Activated CD8-positive, alpha-beta T cell treated with anti-CD3 and anti-CD28 coated beads, Interleukin-2, amount 10 ng/mL, durations not matched to agents 7 days and 5 days (primary cell): ENCODE measurements at places on chromosomes 12 and 14.

GRCh38 chr12:93223440-93224426 is 154.0 kb upstream of the NUDT4 start:
- no peak overlapping the region for H3K27ac ChIP-seq
- H3K4me1 ChIP-seq: no peaks in the 10 kb centered on the region
- peaks cover 2% of the 10 kb centered on the region for H3K27me3 ChIP-seq

DNA sequence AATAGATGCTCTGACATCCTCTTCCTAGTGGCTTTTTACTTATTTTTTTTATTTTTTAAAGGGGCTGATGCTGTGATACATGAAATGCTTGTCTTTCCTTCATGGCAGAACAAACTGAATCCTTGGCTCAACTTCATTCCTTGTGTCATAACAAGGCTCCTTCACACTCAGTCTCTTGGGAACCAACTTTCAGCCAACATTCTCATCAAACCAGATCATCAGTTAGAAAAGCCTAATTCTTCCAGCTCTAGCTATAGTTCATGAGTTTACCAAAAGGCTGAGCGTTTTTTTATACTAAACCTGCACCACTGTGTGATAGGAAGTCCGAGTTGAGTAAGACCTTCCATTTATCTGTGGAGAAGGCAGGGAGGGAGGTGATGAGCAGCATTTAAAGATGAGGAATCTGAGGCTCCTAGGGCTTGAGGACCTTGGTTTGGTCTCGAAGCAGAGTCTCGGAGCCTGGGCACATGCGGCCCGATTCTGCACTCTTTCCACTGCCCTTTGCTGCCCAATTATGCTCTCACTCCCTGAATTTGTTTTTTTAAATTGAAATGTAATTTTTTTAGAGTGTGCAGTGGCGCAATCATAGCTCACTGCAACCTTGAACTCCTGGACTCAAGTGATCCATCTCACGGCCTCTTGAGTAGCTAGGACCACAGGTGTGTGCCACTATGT is 8.2 kb downstream of the GPRC5D start:
- no peaks in the 10 kb centered on the region for H3K36me3 ChIP-seq
- DNase-seq: no peak
- no peaks in the 10 kb centered on the region for H3K4me1 ChIP-seq
- peaks cover 7% of the 10 kb centered on the region for H3K27me3 ChIP-seq
- H3K4me3 ChIP-seq: no peak overlapping the region

DNA sequence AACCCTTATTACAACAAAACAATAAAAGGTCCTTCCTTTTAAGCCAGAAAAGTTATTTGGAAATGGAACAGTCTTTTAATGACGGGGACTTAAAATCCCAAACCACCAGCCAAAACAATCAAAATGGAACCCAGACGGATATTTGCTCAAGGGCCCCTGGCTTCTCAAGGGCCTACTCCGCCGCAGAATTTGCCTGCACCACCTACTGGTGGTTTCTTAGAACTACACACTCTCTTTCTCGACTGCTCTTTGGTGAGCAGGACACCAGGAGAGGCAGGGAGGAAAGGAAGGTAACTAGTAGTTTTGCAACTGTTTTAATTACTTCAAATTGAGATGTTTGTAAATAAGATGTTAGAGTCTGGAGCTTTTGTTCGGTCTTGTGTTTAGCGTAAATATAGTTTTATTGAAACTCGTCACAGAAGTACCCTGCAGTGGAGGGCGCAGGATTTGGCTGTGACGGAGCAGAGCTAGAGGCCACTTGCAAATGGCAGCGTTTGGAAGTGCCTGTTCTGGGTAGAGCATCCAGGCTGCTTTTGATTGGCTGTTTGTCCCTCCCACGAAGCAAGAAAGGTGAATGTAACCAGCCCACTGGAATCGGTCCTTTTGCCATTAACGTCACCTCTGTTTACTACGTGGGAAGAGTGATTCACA is 238.5 kb downstream of the CACNA1C start:
- H3K4me1 ChIP-seq: peaks cover 8% of the 10 kb centered on the region
- peaks cover 8% of the 10 kb centered on the region for H3K27me3 ChIP-seq
- DNase-seq: peak; percentile 51
- H3K4me3 ChIP-seq: no peak overlapping the region

GRCh38 chr12:104520242-104520900 is 63.6 kb downstream of the CHST11 start:
- H3K36me3 ChIP-seq: peaks cover 37% of the 10 kb centered on the region
- no peaks in the 10 kb centered on the region for H3K27me3 ChIP-seq
- no peak overlapping the region for H3K4me3 ChIP-seq
- H3K4me1 ChIP-seq: peaks cover 95% of the 10 kb centered on the region
- H3K27ac ChIP-seq: no peak overlapping the region
- no peak for DNase-seq

GRCh38 chr12:108021949-108022522 is 107.1 kb upstream of the WSCD2 start:
- H3K27me3 ChIP-seq: peaks cover 2% of the 10 kb centered on the region
- no peak overlapping the region for H3K27ac ChIP-seq
- DNase-seq: no peak
- no peaks in the 10 kb centered on the region for H3K36me3 ChIP-seq
- H3K4me1 ChIP-seq: no peaks in the 10 kb centered on the region

DNA sequence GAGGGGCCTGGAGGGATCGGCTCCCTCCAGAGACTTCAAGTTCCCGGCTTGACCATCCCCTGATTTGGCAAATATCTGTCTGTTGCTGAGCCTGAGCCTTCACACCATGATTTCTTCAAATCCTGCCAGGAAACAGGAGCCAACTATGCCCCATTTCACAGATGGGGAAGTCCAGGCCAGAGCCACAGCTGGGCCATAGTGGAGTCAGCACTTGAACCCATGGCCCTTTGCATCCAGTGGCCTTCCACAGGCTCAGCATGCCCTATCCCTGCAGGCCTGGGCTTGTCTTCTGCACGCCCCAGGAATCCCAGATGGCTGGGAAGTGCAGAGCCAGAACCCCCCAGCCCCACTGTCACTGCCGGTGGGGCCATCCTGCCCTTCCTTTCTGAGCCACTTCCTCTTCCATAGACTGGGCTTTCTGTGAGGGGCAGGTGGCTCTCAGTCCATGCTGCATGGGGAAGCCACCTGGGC is 44.9 kb downstream of the CYP46A1 start:
- no peaks in the 10 kb centered on the region for H3K36me3 ChIP-seq
- H3K4me1 ChIP-seq: no peaks in the 10 kb centered on the region
- no peak overlapping the region for H3K4me3 ChIP-seq
- peaks cover 21% of the 10 kb centered on the region for H3K27me3 ChIP-seq
- no peak overlapping the region for H3K27ac ChIP-seq
- DNase-seq: no peak

- peaks cover 16% of the 10 kb centered on the region for H3K27me3 ChIP-seq
- H3K36me3 ChIP-seq: no peaks in the 10 kb centered on the region
- no peaks in the 10 kb centered on the region for H3K4me1 ChIP-seq
- H3K4me3 ChIP-seq: no peak overlapping the region
These were observed 9.4 kb downstream of the ART4 start for GRCh38 chr12:14833952-14834351.

DNA sequence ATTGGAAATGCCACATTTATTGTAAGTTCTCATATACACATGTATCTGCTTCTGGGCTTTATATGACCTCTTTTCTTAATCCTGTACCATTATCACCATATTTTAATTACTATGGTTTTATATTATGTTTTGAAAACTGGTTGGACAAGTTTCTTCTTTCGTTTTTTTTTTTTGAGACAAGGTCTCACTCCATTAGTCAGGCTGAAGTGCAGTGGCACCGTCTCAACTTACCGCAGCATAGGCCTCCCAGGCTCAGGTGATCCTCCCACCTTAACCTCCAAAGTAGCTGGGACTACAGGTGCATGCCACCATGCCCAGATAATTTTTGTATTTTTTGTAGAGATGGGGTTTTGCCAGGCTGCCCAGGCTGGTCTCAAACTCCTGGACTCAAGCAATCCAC is 44.6 kb downstream of the GALNT4 start:
- H3K27me3 ChIP-seq: no peaks in the 10 kb centered on the region
- peaks cover 36% of the 10 kb centered on the region for H3K36me3 ChIP-seq
- H3K4me1 ChIP-seq: peaks cover 22% of the 10 kb centered on the region

DNA sequence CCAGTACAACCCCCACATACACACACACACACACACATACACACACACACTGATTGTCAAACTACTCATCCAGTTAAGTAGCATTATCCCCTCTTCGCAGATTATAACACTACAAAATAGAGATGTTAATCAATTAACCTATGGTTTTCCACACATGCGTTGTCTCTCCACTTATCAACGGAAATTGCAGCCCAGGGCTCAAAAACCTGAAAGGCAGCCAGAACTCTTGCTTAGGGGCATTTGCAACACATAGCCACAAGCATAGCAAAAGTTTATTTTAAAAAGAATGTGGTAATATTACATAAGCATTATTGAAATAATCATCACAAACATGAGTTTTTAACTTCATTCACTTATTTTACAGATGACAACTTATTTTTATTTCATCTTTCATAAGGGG is 265.8 kb downstream of the SLC16A7 start:
- no peak for DNase-seq
- no peaks in the 10 kb centered on the region for H3K4me1 ChIP-seq
- H3K27ac ChIP-seq: no peak overlapping the region
- H3K27me3 ChIP-seq: no peaks in the 10 kb centered on the region

DNA sequence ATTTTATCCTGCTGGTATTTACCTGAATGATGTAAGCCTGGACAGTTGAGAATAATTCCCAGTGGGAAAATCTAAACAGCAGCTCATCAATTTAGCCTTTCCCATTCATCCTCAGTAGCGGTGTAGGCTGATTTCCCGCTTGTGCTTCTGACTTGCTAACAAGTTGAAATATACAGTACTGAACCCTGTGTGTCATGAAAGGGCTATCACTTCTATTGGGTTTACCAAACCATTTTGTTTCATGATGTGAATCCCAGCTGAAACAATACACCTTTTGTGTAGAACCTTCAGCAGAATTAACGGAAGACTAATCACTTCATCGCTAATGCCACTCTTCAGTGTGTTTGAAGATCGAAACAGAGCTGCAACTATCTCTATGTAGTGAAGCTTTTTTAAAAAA is 88.4 kb downstream of the POLR3B start:
- no peaks in the 10 kb centered on the region for H3K36me3 ChIP-seq
- DNase-seq: no peak
- H3K4me3 ChIP-seq: no peak overlapping the region
- no peak overlapping the region for H3K27ac ChIP-seq
- no peaks in the 10 kb centered on the region for H3K27me3 ChIP-seq

GRCh38 chr12:68281322-68282077 is 28.1 kb upstream of the IL22 start:
- H3K36me3 ChIP-seq: no peaks in the 10 kb centered on the region
- peaks cover 25% of the 10 kb centered on the region for H3K4me1 ChIP-seq
- H3K27me3 ChIP-seq: peaks cover 2% of the 10 kb centered on the region
- no peak overlapping the region for H3K27ac ChIP-seq
- H3K4me3 ChIP-seq: no peak overlapping the region
- DNase-seq: no peak

DNA sequence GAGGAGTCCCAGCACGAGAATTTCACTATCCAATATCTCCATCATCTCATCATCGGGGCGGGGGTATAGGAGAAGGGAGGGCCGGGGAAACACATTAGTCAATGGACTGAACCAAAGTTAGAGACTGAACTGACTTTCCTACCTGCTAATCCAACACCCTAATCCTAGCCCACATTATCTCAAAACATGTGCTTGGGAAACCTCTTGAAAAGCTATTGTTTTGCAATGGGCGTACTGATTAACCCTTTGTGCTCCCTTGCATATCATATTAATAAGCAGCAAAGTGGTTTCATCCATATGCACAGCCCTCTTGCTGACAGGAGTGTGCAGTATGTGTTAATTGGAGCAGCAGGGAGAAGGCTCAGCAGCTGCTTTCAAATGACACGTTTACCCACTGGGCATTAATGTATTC is 125.7 kb upstream of the GRIP1 start:
- peaks cover 9% of the 10 kb centered on the region for H3K27me3 ChIP-seq
- peaks cover 2% of the 10 kb centered on the region for H3K4me1 ChIP-seq
- no peak for DNase-seq
- no peak overlapping the region for H3K4me3 ChIP-seq

DNA sequence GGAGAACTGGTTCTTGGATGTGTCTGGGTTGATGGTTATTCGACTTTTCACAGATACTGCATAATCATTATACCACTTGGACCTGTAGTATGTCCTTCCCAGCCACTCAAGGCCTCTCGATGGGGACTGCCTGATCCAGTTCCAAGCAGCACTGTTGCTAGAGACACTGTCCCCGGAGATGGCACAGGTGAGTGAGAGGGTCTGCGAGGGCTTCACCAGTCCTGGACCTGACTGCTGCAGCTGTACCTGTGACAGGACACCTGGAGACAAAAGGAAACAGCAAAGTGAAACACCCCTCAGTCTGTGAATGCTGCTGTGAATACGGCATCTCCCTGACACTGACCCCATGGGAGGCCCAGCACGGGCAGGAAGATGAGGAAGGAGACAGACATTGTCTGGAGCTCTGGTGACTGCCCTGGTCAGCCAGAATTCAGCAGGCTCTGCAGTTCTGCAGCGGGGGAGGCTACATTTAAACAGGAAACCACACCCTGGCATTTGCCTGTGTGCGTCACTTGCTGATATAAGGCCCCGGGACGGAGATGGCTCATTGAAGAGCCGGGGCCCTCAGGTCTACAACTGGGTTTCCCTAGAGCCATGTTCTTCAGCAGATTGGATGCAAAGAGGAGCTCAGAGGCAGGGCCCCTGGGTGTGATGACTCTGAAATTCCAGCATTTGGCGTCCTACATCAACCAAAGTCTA is 413.6 kb downstream of the TMEM121 start:
- H3K4me1 ChIP-seq: peaks cover 8% of the 10 kb centered on the region
- no peak for DNase-seq
- peaks cover 1% of the 10 kb centered on the region for H3K36me3 ChIP-seq
- peaks cover 13% of the 10 kb centered on the region for H3K27me3 ChIP-seq
- H3K4me3 ChIP-seq: no peak overlapping the region

- no peak for DNase-seq
- H3K4me3 ChIP-seq: no peak overlapping the region
- H3K36me3 ChIP-seq: peaks cover 3% of the 10 kb centered on the region
These were observed 62.2 kb upstream of the BBS10 start for GRCh38 chr12:76410371-76410770.

GRCh38 chr12:51832354-51833107 is 16.0 kb downstream of the FIGNL2 start:
- no peak for DNase-seq
- peak overlapping the region; percentile 50 for H3K4me3 ChIP-seq
- peak overlapping the region; percentile 14 for H3K27ac ChIP-seq
- peaks cover 35% of the 10 kb centered on the region for H3K27me3 ChIP-seq

- no peak overlapping the region for H3K4me3 ChIP-seq
- no peaks in the 10 kb centered on the region for H3K27me3 ChIP-seq
- peaks cover 60% of the 10 kb centered on the region for H3K36me3 ChIP-seq
- H3K4me1 ChIP-seq: peaks cover 32% of the 10 kb centered on the region
- DNase-seq: no peak
These were observed 12.3 kb downstream of the SEL1L start for GRCh38 chr14:81521356-81521755.

GRCh38 chr12:103455020-103455763 is 40.6 kb downstream of the C12orf42 start:
- peak overlapping the region; percentile 48 for H3K27ac ChIP-seq
- no peaks in the 10 kb centered on the region for H3K27me3 ChIP-seq
- peaks cover 14% of the 10 kb centered on the region for H3K36me3 ChIP-seq
- peaks cover 60% of the 10 kb centered on the region for H3K4me1 ChIP-seq

GRCh38 chr12:45416126-45416525 is 200.2 kb downstream of the ANO6 start:
- H3K4me3 ChIP-seq: no peak overlapping the region
- no peak overlapping the region for H3K27ac ChIP-seq
- no peaks in the 10 kb centered on the region for H3K4me1 ChIP-seq
- DNase-seq: no peak

- no peaks in the 10 kb centered on the region for H3K27me3 ChIP-seq
- no peak for DNase-seq
These were observed 1339.2 kb downstream of the AACS start for GRCh38 chr12:126404293-126404881.

- H3K27ac ChIP-seq: no peak overlapping the region
- DNase-seq: no peak
- H3K4me1 ChIP-seq: no peaks in the 10 kb centered on the region
- no peak overlapping the region for H3K4me3 ChIP-seq
- no peaks in the 10 kb centered on the region for H3K27me3 ChIP-seq
- H3K36me3 ChIP-seq: no peaks in the 10 kb centered on the region
These were observed 44.5 kb downstream of the EML5 start for GRCh38 chr14:88748288-88748687.
